ENCODE measurements at places on chromosomes 2 and 18.

GRCh38 chr2:153604133-153604532, 125.6 kb upstream of the RPRM start:
- DNase-seq, result no peak

- DNase-seq, result no peak
Observed at GRCh38 chr2:74779587-74780135, 54.3 kb upstream of the HK2 start.

GRCh38 chr2:233436691-233437438, 82.6 kb downstream of the DGKD start:
- no peak for DNase-seq

DNA sequence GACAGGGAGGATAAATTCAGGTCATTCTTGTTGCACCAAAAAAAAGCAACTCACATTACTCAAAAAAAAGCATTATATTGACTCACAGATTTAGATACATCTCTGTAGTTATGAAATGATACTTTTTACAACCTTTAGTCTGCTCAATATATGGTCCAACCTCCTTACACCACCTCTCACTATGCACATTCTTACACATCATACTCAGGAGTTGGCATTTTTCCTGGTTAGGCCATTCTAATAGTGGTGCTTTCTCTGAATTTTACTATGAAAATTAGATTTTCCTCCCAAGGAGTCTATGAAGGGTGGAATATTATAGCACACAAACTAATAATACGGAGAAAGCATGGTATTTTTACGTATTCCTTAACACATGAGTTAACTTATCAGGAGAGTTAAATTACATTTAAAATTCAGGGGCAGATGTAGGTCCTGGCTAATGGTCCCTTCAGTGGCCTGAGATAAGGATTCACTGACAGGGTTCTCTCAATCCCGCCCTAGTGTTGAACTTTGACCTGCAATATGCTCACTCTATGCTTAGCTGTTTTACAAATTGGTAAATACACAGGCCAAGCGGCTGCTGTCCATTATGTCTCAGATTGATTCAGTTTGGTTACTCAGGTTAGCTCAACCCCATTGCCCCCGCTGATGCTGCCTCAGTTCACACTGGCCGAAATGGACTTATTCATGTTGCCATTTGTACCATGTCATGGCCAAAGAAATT, 153.6 kb downstream of the NCKAP5 start:
- DNase-seq, result no peak

- DNase-seq, result no peak
Observed at GRCh38 chr2:25819597-25820039, 58.7 kb downstream of the ASXL2 start.

GRCh38 chr2:223786943-223787342, 50.4 kb downstream of the AP1S3 start:
- DNase-seq, result no peak

DNA sequence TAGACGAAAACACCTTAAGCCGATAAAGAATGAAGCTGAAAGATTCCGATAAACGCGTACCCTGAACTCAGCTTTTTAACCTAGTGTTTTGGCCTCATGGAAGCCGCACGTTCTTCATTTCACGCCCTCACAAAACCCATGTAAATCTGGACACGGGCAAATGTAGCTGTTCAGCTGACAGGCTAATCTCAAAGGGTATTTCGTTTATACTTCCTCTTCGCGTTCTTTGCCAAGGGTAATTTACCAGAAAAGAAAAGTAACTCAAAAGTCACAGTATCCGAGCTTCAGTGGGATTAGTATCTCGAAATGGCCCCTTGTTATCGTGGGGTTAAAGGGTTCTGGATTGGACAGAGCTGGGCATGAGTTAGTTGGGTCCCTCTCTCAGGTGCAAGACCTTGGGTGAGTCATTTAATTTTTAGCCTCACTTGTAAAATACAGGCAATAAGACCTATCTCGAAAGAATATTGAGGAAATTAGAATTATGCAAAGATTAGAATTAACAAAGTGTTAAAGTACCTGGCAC, 22.0 kb upstream of the STPG4 start:
- no peak for DNase-seq

- no peak for DNase-seq
Observed at GRCh38 chr2:219538956-219539788, 4.4 kb downstream of the CHPF start.

DNA sequence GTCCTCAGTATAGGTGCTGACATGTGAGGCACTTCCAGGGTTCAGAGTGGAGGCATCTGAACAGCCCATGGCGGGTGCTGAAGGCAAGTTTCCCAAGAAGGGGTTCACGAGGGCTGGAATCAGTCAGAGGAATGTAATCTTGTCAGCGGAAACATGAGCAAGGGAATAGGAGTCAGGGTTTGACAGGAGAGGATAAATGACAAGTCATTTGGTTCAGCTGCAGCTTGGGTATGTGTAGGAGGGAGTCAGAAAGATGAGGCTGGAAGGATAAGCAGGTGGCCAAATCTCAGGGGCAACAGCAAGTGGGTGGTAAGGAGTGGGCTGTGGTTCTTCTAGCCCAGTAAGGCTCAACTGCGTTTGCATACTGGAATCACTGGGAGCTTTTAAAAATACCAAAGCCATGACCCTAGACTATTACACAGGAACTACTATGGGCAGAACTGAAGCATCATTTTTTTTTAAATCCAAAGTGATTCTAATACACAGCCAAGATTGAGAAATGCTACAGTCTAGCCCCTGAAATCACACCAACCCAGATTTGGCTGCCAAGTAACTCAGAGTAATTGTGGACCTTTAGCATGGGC, 41.8 kb upstream of the NAB1 start:
- DNase-seq, result no peak

DNA sequence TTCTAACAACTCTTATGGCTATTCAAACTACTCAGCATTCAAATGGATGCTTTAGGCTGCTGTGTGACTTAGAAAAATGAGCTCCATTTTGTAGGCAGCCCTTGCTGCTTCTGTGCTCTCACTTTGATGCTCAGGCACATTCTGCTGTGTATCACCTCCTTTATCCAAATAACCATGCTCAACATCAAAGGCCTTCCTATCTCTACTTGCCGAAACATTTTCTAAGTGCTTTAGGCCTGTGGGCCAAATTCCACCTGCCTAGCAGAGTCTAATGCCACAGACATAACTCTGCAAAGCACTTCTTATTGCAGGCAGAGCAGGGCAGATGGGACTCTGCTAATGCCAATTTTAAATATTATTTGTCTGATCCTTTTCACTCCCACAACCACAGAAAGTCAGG, 397.4 kb downstream of the RND3 start:
- DNase-seq, result no peak

DNA sequence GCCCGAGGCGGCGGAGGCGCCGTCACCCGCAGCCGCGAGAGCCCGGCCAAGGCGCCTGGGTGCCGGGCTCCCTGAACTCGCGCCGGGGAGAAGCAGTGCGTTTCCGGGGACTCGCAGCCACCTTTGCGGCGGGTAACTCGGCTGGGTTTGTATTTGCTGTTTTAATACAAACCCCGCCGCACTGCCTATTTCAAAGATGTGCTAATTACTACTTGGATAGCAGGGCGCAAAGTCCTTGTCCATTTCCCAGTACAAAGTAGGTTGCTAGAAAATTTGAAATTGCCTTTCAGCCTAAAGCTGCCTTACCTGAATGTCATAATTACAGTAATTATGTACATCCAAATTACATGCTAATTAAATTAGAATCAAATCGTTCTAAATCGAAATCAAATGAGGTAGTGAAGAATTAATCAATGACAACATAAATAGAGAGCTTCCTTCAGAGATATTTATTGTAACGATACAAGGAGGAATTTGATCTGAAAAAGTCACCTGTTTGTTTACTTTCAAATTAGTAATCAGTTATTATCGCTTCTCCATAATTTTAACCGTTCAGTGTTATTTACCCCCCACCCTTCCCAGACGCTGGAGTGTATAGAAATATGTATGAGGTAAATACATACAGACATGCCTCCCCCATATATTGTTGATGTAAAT, 8.1 kb downstream of the SP9 start:
- peak; percentile 36 for DNase-seq

- DNase-seq, result no peak
Observed at GRCh38 chr2:224893848-224894247, 148.4 kb downstream of the DOCK10 start.

DNA sequence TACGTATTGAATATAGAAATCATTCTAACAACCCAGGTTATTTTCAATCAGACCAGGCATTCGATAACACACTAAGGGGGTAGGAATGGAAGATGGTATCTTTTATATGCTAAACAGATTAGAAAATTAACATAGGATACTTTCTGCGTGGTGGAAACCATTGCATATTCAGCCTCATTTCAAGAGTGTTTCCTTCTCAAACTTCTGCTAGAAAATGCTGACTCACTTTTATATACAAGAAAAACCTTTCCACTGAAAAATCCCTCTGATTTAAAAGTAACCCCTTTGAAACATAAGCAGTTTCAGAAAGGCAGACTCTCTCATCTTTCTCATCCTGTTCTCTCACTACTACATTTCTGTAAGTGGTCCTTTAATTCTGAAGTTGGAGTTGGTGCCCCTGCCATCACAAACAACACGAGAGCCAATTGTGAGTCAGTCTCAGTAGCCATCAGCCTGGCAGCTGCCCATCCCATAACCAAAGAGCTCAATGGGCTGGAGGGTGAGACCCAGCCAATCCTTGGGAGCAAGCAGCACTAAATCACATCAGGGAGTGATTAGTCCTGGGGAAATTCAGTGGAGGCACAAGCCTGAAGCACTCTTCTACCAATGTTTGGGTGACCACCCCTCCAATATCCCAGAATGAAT, 343.1 kb downstream of the CELF4 start:
- DNase-seq, result no peak

DNA sequence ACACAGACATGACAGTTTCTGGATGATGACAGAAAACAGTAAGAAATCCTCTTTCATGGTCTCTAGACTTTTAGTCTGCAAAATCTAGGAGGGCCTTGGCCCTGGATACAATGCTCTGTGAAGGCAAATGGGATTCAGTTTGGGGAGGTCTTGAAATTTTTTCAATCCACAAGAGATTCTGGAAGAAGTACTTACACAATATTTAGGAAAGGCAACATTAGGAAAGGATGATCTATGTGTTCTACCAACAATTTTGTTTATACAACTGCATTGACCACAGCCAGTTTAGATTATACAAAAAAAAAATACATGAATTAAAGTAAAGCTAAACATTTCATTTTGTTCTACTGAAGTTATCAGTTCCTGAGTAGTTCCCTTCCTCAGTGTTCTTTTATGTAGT, 208.0 kb downstream of the SRBD1 start:
- no peak for DNase-seq

DNA sequence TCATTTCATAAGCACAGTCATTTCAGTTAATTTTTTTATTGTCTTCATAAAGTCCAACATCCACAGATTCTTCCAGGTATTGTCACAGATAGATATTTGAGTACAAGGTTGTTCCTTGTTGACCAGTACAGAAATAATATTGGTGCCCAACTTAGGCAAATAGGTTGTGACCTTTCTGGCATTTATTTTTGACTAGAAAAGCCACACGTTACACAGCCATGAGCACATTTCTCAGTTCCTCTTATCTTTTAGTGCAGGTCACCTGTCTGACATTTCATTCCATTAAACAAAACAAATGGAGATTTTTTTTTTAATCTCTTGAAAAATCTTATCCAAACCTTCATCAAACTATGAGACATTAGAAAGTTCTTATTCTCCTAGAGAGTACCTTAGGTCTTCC, 428.8 kb downstream of the ZNF521 start:
- no peak for DNase-seq

DNA sequence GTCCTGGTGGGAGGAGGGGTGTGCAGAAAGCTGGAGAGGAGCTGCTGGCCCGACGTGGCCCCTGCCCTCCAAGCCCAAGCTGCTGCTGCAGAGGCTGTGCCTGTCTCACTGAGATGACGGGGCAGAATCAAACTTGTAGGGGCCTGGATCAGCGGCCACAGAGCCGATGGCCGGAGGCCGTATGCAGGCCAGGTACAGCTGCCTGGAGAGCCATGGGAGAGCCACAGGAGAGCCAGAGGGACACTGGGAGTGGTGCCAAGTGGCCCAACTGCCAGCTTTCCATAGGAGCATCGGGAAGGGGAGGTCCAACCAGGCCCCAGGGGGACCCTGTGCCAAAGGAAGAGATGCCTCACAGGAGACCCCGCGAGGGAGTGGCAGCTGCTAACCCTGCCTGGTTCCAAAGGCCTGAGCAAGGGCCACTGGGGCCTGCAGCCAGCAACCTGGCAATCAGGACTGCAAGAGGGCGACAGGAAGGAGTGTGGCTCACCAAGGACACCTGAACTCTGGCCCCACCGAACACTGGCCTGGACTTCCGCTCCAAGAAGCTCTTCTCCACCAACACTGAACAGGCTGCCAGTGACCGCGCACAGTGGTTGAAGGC, 70.7 kb downstream of the HDAC4 start:
- DNase-seq, result no peak

GRCh38 chr2:15943378-15944280, 3.3 kb downstream of the MYCN start:
- peak; percentile 46 for DNase-seq

GRCh38 chr2:205689820-205690219, 7.5 kb downstream of the NRP2 start:
- DNase-seq, result no peak

DNA sequence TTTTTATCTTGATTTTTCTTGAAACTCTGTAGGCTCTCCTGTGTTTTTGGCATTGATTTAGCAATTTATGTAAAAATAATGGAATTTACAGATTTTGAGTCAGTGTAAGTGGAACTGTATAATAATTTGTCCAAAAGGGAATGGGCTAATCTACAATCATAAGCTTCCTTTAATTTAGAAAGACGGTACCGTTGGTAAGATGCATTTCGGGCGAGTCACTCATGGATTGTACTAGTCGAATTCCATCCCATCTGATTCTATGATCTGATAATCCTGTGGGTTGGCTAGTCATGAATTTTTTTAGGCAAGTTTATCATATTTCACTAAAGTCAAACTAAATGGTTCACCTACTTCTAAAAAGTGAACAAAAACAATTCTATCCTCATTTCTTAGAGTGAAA, 133.4 kb downstream of the ZNF407 start:
- DNase-seq, result no peak

GRCh38 chr2:227608561-227609338, 5.9 kb downstream of the SCYGR3 start:
- DNase-seq, result peak; percentile 66

- DNase-seq, result no peak
Observed at GRCh38 chr2:213086050-213086449, 65.4 kb downstream of the IKZF2 start.

- no peak for DNase-seq
Observed at GRCh38 chr2:238154570-238154969, 4.2 kb upstream of the ERFE start.

GRCh38 chr2:150351922-150352321, 135.5 kb downstream of the RND3 start:
- DNase-seq, result no peak

DNA sequence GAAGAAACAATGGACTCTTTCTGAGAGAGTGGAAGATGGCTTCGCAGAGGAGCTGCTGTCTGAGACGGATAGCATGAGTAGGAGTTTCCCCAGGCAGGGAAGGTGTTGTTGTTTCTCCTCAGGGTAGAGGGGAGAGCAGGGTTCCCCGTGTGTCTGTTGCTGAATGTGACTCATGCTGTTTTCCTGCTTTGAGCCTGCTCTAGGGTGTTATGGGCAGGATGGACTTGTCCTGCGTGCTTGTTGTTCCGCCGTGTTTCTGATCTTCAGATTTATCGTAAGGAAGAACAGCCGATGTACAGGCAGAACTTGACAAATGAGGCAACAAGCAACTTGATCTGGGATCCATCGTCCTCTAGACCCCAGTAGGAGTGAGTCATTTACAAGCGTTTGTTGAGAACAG, 19.7 kb upstream of the MYCN start:
- no peak for DNase-seq
